DMS153 (cell line): ENCODE measurements at places on chromosomes 3 and 15.
A peak's percentile ranks its signal among the peaks of the same experiment; 100 is the strongest.

DNA sequence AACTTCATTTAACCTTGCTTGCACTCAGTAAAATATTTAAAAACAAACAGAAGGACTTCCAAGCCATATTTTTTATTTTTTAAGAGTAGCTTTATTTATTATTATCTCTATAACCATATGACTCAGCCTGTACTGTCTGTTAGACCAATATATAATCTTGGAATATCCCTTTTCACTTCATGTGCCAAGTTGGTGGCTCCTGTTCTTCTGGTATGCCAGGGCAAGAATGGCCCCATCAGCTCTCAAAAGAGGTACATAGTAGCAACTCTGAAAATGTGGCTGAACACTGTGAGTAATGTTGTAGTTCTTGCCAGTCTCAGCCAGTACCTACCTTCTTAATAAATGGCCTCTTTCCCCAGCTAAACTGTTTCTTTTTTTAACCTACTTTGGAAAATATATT is 257.0 kb upstream of the UBE2E1 start:
- DNase-seq = no peak

DNA sequence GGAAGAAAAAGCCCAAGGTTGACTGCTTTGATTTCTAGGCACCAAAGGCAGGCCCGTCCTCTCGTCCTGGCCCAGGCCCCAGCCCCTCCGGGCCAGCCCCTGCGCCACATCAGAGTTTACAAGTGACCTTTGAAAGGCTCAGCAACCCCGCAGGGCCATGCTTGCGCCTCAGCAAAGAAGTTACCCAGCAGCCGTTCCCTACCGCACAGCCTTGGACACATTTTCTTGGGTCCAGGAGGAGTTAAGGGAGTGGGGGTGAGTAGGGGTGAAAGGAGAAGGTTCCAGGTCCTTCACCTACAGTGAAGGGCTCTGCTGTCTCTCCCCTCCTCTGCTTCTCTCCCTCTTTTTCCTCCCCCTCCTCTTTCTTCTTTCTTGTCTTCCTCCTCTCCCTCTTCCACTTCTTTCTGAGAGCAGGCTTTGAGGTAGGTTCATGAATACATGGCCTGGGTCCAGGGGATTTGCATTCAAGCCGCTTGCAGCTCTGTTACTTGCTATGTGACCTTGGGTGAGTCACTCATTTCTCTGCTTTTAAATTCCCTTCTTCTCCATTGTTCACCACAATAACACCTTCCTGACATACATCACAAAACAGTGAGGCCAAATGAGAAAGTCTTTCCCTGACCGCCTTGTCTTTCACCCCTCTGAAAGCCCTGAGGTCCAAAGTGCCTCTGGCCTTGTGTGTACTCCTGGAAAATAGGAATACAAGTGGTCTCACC is 223.3 kb upstream of the TPRG1 start:
- no peak for DNase-seq

DNA sequence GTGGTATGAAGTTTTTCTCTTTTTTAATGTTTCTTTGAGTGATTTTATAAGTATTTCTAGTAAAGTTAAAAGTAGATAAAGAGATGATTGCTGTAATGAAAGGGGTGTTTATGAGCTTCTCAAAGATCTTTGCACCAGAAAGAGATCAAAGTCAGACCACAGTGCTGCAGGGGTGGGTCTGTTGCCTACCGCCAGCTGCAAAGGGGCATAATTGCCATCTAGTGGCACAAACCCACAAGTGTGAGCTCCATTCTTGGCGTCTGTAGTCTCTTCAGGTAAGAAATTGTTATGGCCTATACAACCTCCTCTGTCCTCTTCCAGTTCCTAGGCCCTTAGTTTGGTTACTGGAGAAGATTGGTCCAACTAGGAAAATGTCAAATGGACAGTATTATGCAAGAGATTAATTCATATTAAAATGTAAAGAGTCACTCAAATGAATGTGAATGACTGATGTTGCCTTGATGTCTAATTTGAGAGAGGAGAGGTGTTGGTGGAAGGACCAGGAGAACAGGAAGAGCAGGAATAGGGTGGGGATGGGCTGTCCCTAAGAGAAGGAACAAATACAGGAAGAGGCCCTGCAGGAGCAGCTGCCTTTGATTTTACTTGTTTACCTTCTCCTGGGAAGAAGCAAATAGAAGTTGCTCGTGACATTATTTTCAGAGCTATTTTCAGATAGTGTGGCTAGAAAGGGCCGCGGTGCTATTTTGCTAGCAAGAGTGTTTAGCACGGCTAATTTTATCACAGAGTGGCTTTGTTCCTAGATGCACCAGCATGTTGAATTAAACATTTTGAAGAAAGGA is 53.0 kb upstream of the GSK3B start:
- peak; percentile 87 for DNase-seq

GRCh38 chr3:12135029-12135657 is 23.6 kb downstream of the TIMP4 start:
- DNase-seq = no peak

DNA sequence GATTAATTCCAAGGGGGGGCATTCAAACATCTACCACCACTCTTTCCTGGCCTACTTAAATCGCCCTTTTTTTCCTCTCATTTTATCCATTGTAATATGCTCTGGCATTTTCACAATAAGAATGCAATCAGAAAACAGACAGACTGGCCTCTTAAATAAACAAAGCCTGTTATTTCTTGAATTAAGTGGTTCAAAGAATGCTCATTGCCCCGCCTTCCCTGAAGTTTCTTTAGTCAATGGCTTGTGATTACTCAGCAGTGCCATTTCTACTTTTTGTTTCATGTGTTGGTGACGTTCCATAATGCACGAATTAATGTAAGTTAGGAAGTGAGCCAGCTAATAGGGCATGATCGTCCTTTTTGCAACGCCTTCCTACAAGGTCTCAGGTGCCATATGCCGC is 68.0 kb downstream of the FBN1 start:
- DNase-seq = no peak

DNA sequence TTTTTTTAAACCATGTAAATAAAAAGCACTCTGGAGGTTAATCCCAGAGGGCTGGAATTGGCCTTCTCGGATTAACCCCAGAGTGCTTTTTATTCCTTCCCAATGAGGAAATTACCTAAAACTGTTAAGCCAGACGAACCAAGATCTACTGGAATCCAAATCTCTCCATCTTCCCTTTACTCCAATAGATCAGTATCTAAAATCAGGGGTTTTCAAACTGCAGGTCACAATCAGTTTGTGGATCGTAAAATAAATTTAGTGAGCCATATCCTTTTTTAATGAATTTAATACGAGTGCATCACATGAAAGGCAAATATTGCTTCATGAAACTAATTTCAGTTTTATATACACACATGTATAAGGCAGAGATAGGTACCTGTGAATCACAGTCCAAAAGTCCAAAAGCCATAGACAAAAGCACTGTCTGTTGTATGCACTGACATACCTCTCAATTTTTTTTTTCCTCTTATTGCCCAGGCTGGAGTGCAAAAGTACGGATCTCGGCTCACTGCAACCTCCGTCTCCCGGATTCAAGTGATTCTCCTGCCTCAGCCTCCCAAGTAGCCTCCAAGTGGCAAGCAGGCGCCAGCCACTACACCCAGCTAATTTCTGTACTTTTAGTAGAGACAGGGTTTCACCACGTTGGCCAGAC is 61.3 kb downstream of the TBL1XR1 start:
- no peak for DNase-seq

DNA sequence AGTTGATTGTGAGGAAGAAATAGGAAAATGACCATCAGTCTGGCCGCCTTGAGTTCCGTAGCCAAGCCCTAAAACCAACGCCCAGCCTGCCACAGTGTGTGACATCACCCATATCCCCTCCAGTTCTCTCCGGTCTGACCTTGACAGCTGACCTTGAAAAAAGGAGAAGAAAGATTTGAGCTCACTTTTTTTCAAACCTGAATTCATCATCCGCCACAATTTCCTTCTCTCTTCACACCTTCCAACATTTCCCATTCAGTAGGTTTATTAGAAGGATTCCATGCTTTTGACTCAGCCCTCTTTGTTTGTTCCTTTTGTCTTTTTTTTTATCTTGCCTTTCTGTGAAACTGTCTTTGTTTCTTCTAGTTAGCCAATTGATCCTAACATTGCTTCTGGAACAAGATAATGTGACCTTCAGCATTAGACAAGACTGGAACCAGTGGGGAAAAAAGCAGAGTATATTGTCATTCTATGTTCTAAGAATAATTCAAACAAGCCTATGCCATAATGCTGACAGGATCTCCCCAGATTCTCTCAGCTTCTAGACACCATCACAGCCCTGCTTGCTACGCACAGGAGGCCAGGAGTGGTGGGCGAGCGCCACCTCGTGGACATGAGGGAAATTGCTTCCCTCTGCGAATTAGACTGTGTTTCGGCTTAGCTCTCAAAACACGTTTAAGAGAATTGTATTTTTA is 283.1 kb downstream of the FGF12 start:
- peak; percentile 57 for DNase-seq

DNA sequence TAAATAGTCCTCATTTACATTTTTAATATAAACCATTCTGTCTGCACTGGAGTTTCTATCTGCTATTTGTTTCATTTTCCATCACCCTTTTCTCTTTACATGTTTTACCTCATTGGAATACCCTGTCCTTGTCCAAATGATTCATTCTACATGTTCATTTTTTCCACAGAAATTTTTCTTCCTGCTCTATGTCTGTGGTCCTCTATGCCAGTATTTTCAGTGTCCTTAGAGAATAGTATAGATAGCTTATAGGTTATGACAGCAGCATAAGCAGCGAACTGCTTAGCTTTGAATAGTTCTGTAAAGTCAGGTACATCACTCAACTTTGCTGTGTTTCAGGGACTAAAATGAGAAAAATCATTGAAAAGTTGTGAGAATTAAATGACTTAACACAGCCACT is 742.3 kb upstream of the CBLB start:
- no peak for DNase-seq

DNA sequence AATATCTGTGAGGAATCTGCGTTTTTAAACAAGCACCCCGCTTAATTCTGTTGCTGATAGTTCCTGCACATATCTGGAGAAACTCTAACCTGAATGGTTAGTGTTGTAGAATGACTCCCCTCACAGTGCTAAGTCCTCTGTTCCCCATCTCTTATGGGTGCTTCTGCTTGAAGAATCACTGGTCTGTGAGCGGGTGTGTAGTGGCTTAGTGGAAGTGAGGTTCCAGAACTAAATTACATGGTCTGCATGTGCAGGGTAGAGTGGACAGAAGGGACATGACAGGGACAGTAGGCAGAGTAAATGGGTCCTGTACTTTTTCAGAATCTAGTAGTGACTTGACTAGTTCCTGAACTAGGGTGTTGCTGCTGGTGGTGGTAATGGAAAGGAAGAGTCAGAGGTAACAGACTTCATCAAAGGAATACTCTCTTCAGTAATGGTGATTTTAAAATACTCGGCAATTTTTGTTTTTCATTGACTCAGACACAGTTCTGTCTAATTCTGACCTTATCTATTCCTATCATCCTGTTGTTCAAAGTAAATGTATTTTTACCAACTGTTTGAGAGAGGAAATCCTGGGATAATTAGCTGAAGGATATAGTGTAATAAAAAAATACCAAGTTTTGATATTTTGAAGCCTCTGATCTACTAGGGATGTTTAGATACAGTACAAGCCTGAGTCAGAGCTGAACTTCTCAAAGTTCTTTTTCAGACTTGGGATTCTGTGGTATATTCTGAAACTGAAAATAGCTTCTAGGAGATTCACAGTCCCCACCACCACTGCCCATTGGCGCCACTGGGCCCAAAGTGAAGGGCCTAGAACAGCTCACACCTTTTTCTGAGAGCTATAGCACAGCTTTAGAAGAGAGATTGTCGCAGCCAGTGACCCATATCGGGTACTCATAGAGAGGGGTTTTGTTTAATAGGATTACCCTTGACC is 55.5 kb downstream of the FNDC3B start:
- DNase-seq = no peak
